ENCODE measurements at places on chromosomes 4 and X. TPM values are rescaled to one million over a fixed set of nuclear protein-coding genes. Genes with fewer than 3 reads are reported as not detected.

DNA sequence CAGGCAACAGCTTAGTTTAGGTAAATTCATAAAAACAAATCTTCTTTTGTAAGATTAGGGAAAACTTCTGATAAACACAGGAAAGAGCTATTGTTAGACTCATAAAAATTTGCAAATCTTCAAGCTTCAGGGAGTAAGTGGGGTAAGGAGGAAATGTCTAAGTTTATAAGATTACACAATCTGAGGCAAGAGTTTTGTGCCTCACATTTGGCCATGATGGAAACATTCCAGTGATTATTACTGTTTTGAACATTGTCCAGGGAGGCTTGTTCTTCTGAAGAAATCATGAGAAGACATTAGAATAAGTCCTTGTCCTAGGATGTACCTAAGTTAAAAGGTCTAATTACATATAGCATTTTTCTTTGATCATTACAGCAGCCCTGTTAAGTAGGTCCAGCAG is 72.8 kb downstream of the MAOB start:
- no peak for DNase-seq

DNA sequence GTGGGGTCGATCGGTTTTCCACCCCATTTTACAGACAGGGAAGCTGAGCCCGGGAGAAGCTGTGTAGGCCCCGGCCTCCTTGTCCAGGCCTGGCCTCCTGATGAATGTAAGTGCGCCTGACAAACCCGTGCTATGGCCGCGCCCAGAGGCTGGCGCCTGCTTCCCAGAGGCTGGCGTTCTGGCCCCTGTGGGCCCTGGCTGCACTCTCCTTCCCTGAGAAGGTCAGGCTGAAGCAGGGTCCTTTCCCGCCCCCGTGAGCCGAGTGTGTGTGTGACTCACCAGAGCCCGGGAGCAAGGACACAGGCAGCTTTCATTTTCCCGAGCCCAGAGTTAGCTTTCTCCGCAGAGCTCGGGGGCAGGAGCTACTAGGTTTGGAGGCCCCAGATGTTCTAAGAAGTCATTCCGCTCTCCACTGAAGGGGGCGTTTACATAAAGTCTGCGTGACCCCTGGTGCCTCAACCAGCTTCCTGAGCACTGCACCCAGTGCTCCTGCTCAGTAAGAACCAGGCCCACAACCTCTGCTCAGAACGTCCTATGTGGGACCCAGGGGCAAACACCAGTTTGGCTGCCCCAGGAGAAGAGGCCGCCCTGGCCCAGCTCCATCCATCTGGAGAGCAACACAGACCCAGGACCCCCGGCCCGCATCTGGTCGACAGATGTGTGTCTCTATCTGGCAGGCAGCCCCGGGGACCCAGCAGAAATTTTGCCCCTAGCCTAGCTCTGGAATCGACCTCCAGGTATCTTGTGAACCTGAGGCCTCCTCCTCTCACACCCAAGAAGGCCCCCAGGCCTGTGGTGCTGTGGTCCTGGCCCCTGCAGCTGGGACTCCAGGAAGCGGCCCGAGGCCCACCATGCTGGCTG is 13.6 kb downstream of the UVSSA start:
- no peak for DNase-seq

Gene SLC6A14
- total RNA-seq, result not detected

Gene G6PD
- total RNA-seq, result 66.5 TPM

Gene ATP1B4
- not detected for total RNA-seq

- no peak for DNase-seq
These were observed 630.4 kb downstream of the CCSER1 start for GRCh38 chr4:90757534-90758060.

DNA sequence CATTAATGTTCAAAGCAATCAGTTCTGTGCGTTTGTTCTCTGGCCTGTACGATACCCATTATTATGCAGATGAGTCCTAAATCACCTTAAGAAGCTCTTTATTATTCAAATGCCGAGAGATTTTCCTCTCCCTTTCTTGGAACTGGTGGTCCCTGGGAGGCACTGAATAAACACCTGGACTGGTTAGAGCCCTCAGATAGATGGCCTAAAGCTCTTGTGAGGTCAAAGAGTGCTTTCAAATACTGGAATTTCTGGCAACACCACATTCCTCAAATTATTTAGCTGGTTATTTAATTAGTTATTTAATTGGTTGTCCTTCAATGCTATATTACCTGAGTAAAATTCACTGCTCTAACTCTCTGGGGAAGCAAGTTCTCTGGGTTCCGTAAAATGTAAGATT is 3.0 kb downstream of the ARHGEF38 start:
- peak; percentile 74 for DNase-seq

Gene BTC
- total RNA-seq, result 0.09 TPM

DNA sequence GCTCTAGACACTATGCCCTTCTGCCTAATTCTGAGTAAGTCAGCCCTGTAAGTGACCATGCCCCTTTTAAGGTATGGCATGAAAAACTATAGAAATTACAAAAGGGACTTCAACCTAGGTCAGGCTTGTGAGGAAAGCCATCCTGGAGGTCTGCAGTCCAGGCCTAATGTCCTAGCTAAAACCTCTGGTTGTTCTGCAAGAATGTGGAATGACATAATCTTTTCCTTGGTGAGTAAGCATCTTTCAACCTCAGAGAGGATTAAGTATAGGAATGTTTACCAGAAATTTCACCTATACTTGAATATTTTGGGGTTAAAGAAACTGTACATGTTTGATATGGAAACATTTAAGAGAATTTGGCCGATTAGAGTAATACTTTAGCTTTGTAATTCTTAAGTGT is 23.8 kb upstream of the HPSE start:
- DNase-seq, result no peak

GRCh38 chr4:79290376-79290775 is 35.5 kb downstream of the NAA11 start:
- no peak for DNase-seq

DNA sequence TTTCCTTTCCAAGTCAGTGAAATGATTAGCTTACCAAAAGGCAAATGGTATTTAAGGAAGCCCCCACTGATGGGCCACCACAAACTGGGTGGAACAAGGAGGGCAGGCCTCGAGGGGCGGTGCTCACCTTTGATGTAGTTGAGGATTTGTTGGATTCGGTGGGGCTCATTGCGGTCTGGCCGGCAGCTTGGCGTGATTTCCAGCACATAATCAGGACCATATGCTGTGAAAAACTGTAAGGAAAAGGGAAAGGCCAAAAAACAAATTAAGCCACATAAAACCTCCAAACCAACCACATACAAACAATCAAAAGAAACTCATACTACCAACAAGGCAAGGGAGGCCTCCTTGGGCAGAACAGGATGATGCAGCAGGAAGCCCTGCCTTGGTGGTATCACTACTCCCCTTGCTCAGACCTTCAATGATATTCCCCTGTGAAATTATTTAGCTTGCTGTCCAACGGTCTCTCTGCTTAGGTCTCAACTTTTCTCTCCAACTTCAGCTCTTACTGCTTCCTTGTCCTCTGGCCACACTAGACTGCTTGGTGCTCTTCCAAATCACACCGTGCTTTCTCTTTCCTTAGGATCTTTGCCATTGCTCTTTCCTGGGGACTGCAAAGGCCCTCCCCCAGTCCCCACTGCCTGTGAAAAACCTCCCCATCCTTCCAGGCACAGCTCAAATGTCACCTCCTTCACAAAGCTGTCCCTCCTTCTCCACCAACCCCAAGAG is 46.1 kb upstream of the CITED1 start:
- DNase-seq, result no peak

Gene TREX2
- total RNA-seq, result 0.70 TPM

Gene SMIM10L2A
- total RNA-seq, result 6.7 TPM

Gene MTNR1A
- 1.6 TPM for total RNA-seq

GRCh38 chr4:40276546-40276945 is 58.6 kb upstream of the CHRNA9 start:
- no peak for DNase-seq

DNA sequence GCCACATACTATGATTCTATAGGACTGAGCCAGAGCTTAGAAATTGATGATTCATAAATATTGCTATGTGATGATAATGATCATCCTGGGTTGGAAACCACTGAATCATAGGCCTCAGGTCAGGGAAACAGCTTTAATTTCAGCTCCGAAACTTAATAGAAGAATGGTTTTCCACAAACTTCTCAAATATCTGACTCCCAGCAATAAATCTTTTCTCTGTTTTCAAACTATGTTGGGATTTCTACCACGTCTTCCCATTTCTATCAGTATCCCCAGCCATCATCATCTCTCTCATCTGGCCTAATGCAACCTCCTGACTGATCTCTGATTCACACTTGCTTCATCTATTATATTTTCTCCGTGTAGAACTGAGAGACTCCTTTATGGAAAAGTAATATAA is 521.8 kb upstream of the AGA start:
- DNase-seq, result no peak

GRCh38 chr4:75698162-75698962 is 25.2 kb upstream of the G3BP2 start:
- no peak for DNase-seq

- no peak for DNase-seq
These were observed 17.0 kb downstream of the C4orf54 start for GRCh38 chr4:99640676-99641075.

- DNase-seq, result no peak
These were observed 355.4 kb upstream of the CPEB2 start for GRCh38 chr4:14646831-14647230.

GRCh38 chr4:99234331-99235010 is 15.4 kb upstream of the ADH6 start:
- DNase-seq, result no peak

GRCh38 chr4:2591189-2591588 is 54.7 kb downstream of the FAM193A start:
- DNase-seq, result peak; percentile 84

GRCh38 chr4:6422866-6423265 is 49.5 kb downstream of the PPP2R2C start:
- no peak for DNase-seq

GRCh38 chrX:10087391-10087790 is 69.4 kb upstream of the CLCN4 start:
- DNase-seq, result no peak

Gene VSIG4
- not detected for total RNA-seq

Gene CDKL5
- 19.3 TPM for total RNA-seq

GRCh38 chrX:39814391-39814790 is 283.4 kb downstream of the BCOR start:
- no peak for DNase-seq

Measured in endodermal cell (in vitro differentiated cells).